Putamen (tissue), 1 donor: ENCODE measurements at places on chromosomes 6 and 20.

DNA sequence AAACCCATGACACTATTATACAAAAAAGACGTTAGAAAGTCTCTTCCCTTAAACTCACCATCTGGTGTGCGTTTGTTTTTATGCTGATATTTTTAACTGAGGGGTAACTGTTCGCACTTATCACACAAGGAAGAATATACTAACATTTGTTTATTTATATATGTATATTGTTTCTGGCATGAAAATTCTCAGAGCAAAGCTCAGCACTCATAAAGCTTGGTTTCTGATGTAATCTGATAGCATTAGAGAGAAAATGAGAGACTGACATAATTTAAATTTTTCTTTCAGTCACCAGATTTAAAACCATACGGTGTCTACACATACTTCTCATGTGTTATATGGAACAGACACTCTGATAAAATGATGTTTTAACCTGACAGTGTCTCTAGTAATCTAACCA, 6.9 kb downstream of the BLOC1S5 start:
- no peak for DNase-seq

GRCh38 chr20:56259948-56260347, 11.4 kb downstream of the MC3R start:
- DNase-seq, result no peak

- no peak for DNase-seq
Measured at GRCh38 chr20:25025986-25026605, 31.8 kb downstream of the ACSS1 start.

DNA sequence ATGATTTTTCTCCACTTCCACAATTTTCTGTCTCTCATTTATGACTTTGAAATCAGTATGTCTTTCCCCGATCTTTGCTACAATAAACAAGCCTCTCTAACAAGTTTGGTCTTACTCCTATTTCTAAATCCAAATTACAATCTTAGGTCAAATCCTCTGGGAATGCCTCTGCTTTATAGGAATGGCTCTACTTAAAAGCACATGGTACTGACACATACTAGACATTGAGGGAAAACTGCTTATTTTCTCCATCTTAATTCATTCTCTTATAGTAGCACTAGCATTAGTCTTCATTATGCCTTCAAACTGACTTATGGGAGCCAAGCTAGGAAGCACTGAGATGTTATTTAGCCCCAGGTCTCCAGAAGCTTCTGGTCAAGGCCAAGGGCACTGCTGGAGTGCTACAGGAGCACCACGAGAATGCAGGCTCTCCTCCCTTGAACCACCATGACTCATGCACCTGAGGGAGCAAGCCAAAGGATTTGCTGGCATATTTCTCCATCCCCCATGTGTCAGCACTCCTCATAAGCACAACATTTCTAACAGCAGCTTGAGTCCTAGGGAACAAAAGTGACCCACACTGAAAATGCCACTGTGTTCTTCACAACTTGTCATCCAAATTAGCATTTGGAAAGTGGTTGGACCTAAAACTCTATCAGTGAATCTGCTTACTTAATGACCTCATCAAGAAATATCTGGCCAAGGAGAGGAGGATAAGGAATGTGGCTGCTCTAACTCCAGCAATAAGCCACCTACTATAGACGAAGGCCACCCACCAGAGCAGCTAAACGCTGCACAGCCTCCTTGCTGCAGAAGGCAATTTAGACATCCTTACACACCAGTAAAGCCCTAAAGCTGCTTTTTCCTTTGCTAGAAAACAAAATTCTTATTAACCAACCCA, 156.8 kb upstream of the KCNQ5 start:
- no peak for DNase-seq

- DNase-seq, result no peak
Measured at GRCh38 chr20:4070323-4071177, 55.2 kb upstream of the RNF24 start.

DNA sequence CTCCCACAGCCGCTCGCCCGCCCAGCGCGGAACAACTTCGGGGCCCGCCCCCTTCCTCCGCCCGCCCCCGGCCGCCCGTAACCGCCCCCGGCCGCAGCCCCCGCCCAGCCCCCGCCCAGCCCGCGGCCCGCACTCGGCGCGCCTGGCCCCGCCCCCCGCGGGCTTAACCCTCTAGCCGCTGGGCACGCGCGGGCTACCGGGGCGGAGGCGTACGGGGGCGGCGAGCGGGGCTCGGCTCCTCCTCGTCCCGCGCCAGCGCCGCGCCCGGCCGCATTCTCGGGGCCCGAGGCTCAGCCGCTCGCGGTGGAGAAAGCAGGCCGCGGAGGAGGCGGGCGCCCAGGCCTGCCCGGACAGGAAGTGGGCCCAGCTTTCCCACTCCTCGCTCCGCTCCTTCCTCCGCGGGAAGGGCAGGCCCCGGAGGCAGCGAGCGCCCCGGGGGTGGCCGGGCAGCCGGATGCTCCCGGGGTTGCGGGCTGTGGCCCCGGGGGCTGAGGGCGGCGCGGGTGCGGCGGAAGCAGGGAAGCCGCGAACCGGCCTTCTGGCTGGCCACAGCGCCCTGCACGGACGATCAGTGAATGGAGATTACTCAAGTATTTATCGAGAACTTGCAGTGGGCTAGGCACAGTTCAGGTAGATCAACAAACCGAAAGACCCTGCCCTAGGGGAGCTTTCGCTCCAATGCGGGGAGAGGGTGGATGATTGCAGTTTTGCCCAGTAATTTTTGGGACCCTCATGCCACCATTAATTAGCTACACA, at the start of gene TRAM2:
Gene TRAM2 (minus strand): TSS at position 39 of the 756 bp plus-strand sequence. CDS start 145 bp downstream, outside the sequence.
- peak; percentile 80 for DNase-seq

DNA sequence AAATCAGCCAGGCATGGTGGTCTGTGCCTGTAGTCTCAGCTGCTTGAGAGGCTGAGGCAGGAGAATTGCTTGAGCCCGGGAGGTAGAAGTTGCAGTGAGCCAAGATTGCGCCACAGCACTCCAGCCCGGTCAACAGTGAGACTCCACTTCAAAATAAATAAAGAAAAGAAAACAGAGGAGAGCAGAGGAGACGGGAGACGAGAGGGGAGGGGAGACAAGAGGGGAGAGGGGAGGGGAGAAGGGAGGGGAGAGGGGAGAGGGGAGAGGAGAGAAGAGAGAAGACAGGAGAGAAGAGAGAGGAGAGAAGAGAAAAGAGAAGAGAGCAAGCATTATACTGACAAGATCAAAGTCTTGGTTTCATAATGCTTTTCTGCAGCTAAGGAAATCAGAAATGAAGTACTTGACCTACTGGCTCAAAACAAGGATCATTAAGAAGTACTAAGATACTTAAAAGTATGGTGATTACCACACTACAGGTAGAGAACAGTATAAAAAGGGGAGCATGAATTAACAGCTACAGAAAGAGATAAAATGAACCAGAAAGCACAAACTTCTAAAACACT, 30.5 kb downstream of the FAM8A1 start:
- DNase-seq, result no peak

GRCh38 chr20:62032609-62033368, 32.9 kb downstream of the TAF4 start:
- no peak for DNase-seq

DNA sequence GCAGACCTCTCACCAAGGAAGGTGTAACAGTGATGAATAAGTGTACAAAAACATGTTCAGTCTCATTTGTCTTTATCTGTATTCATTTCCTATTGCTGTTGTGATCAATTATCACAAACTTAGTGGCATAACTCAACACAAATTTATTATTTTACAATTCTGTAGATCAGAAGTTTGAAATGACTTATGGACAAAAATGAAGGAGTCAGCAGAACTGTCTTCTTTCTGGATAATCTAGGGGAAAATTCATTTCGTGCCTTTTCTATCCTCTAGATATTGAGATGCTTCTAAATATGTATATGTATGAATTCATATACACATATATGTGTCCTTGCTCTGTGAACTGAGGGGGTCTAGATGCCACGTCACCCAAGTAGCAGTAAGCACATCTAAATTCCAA, 663.1 kb upstream of the MARCKS start:
- DNase-seq, result no peak

DNA sequence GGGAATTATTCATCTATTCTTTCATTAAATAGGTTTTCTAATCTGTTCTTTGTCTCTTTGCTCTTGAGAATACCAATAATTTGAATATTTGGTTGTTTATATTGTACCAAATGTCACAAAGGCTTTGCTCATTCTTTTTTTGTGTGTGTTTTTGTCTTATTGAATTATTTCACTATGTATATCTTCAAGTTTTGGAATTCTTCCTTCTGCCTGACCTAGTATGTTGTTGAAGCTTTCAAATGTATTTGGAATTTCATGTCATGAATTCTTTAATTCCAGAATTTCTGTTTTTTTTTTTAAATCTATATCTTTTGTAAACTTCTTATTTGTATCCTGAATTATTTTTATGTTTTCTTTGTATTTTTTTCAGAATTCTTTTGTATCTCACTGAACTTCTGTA, 16.8 kb downstream of the HLA-B start:
- DNase-seq, result no peak

DNA sequence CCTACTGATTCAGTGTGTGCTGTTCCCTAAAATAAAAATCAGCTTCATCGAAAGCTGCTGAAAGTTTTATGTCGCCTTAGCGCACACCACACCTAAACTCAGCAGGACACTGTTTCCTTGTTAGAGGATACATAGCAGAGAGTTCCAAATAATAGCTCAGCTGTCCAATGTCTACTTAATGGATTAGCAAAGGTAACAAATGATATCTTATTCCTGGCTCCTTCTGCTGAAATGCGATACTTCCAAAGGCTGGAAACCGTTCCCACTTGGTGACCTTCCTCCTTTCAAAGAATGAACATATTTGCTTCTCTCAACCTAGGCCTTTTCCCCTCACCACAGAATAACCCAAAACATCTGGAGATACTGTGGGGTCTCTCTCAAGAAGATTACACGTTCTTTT, 189.5 kb upstream of the GMDS start:
- no peak for DNase-seq

DNA sequence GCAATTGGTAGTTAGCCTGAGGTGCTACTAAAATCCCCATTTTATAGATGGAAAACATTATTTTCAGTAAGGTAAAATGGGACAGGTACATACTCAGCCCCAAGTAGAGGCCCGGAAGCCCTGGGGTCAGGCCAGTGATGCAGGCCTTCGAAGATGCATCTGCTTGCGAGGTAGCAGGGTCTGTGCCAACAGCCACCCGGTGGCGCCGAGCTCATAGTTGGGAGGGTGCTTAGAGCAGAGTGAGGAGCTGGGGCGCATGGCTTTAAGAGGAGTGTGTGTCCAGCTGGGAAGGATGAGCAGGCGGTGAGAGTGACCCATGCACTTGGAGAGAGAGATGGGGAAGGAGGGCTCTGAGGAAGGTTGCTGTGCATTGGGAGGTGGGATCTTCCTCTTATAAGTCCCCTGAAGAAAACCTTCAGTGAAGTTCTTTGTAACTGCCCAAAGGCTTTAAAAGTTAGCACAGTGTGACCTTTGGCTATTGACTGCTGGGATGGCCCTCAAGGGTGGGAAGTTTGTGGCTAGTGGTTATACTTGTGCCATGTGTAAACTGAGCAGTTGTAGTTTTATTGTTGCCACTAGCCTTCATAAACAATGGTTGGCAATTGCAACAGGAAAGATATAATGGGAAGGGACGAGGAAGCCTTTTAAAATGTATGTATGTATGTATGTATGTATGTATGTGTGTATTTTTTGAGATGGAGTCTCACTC, 71.1 kb downstream of the TOX2 start:
- no peak for DNase-seq

DNA sequence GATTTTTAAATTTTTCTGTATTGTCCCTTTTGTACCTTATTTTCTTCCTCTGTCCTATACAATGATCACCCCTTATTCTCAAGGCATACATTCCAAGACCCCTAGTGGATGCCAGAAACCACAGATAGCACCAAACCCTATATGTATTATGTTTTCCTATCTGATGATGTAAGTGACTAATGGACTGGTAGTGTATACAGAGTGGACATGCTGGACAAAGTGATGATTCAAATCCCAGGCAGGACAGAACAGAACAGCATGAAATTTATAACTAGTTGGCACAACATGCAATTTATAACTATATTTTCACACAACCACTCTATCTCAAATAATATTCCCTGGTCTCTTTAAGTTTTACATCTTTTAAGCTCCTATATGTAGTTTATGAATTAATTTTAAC, 205.6 kb upstream of the FLRT3 start:
- DNase-seq, result no peak

DNA sequence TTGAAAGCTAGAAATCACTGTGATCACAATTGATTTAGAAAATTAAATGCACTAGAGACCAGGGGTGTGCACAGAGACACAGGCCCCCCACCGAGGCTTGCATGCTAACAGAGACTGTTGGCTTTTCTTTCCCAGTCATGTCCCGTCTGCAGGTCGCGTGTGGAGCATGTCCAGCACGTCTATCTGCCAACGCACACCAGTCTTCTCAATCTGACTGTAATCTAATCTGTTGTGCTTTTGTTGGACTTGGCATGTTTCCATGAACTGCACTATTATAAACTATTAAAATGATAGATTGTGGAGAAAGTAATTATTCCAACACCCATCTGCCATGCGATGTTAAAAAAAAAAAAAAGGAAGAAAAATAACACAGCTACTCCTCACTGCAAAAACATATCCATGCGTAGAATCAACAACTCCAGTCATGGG, 17.7 kb downstream of the MYLIP start:
- DNase-seq, result no peak

DNA sequence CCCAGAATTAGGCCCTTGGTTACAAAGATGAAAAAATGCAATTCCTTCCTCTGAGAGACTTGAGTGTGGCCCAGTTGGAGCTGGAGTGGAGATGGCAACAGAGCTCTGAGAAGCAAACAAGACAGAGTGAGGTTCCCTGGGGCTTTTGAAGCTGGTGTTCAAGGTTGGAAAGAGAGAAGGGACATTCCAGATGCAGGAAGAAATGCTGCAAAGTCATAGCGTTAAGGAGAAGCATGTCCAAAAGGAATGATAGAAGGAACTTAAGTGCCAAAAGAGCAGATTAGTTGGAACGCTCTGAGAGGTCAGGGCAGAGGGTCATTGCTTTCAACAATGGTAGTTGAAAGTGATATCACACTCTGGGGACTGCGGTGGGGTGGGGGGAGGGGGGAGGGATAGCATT, 251.8 kb downstream of the TBC1D7 start:
- DNase-seq, result no peak

GRCh38 chr6:16320533-16321340, 82.3 kb downstream of the GMPR start:
- peak; percentile 58 for DNase-seq

- no peak for DNase-seq
Measured at GRCh38 chr20:63735859-63736718, at the start of gene LIME1. Gene LIME1 (plus strand): TSS chr20:63736664. CDS start chr20:63737550, 886 bp downstream.
